ENCODE measurements at places on chromosomes 6 and 20.

DNA sequence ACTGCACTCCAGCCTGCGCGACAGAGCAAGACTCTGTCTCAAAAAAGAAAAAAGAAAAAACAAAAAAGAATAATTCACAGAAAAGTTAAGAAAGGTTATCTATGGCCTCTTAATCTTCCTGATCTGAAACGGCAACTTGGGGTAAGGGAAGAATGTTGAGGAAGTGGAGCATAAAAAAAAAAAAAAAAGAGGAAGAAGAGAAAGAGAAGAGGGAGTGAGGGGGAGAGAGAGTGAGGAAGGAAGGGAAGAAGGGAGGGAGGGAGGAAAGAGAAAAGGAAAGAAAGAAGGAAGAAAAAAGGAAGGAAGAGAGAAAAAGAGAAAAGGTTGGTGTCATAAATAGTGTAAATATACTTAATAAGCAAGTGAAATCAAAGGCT, 68.9 kb upstream of the NCOA3 start:
- ATAC-seq: no peak

- no peak for ATAC-seq
These were observed 141.1 kb downstream of the EPHA7 start for GRCh38 chr6:93278241-93278640.

GRCh38 chr6:34560366-34561226, 4.5 kb upstream of the SPDEF start:
- ATAC-seq: no peak

GRCh38 chr6:146289816-146290588, 253.6 kb upstream of the RAB32 start:
- ATAC-seq: peak; percentile 96

DNA sequence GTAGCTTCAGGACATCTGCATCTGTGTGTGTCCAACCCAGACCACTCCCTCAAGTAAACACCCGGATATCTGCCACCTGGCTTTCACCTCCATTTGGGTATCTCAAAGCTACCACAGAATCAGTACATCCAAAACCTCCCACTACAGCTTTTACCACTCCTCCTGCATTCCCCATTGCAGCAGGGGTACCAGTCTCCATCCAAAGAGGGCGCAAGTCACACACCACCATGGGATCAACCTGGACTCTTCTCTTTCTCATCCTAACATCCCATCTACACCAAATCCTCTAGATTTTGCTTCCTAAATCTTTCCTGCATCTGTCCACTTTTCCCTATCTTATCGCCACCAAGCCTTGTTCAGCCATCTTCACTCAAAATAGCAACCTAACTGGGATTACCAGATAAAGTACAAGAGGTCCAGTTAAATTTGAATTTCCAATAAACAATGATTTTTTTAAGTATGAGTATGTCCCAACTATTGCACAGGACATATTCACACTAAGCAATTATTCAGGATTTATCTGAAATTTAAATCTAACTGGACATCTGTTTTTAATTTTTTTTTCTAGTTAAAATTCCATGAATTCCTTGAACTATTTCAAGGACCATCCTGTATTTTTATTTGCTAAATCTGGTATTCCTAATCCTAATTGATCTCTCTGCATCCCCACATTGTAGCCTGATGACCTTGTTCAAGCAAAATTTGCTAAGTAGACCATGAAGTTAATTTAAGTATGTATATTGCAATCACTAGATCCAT, 164.3 kb upstream of the MLN start:
- ATAC-seq: peak; percentile 59

GRCh38 chr6:63560801-63561287, 11.4 kb upstream of the LOC128125822 start:
- peak; percentile 47 for ATAC-seq

GRCh38 chr6:56292505-56293181, 45.3 kb upstream of the COL21A1 start:
- ATAC-seq: peak; percentile 95

- peak; percentile 57 for ATAC-seq
These were observed 159.9 kb downstream of the SOX4 start for GRCh38 chr6:21753241-21754108.

Measured in SK-N-SH treated with all-trans-retinoic acid at 6 μM for 48 hours (cell line).